NCI-H510A (cell line): ENCODE measurements at places on chromosomes 6 and 20.

GRCh38 chr6:4935486-4935885 is 68.4 kb downstream of the RPP40 start:
- DNase-seq, result no peak

- DNase-seq, result peak; percentile 20
Measured at GRCh38 chr6:134453792-134454510, 136.0 kb upstream of the SGK1 start.

GRCh38 chr6:90537723-90538258 is 49.1 kb downstream of the MAP3K7 start:
- no peak for DNase-seq

DNA sequence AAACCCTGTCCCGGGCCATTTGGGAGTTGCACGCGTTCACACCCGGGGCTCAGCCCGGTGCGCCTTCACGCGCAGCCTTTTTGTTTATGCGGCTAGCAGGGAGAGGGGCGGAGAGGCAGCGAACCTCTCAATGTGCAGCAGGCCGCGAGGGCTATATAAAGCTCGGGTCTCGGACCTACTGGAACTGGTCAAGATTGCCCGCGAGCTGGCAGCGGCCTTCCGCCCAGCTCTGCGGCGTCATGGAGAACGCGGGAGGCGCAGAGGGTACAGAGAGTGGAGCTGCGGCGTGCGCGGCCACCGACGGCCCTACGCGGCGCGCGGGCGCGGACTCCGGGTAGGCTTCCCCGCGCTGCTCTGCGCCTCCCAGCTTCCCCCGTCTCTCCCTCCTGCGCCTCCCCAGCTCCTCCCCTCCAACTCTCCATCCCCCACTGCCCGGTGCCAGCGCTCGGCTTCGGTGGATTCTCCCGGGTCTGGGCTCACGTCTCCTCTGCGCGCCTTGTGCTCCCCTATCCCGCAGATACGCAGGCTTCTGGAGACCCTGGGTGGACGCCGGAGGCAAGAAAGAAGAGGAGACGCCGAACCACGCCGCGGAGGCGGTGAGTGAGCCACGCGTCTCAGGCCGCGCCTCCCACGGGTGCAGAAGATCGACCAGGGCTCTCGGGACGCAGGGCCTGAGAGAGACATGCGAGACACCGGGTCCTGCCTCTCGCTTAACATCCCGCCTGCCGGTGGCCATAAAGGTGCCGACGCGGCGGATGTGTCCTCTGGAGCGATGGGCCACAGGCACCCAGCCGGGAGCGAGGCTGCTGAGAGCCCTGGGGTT is at the start of gene RIPPLY2:
RIPPLY2 (plus strand) TSS at position 183 of the 823 bp plus-strand sequence; CDS start at position 240, 57 bp downstream.
- peak; percentile 45 for DNase-seq

GRCh38 chr6:12544821-12545565 is 171.6 kb upstream of the PHACTR1 start:
- no peak for DNase-seq

GRCh38 chr6:13673825-13674444 is 37.7 kb downstream of the RANBP9 start:
- no peak for DNase-seq

GRCh38 chr6:98832284-98833056 is 1.9 kb upstream of the POU3F2 start:
- no peak for DNase-seq

GRCh38 chr20:36116807-36117441 is 37.6 kb upstream of the EPB41L1 start:
- DNase-seq, result no peak

- peak; percentile 31 for DNase-seq
Measured at GRCh38 chr20:63979557-63980316, at the start of gene SAMD10. Gene SAMD10, minus strand, starts transcription at chr20:63979642. Its CDS starts 175 bp downstream, at chr20:63979467.

DNA sequence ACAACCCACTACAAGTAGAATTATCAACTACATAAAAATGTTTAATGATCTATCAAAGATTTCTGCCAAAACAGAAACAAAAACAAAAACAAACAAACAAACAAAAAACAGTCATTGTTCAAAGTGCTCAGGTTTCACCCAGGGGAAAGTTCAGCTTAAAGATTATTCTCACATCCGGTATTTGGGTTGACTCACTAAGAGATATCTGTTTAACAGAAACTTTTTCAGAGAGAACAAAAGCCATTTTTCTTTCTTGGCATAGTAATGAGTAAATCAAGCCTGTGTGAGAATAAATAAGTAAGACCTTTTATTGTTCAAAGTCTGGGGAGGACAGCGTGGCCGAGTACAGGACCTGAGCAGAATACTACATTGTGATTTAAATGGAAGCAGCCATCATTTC is 143.6 kb downstream of the RCAN2 start:
- DNase-seq, result no peak

GRCh38 chr20:50112512-50113419 is at the start of gene UBE2V1:
Gene UBE2V1, minus strand, starts transcription at chr20:50113150. Its CDS starts 22 bp downstream, at chr20:50113128.
- DNase-seq, result peak; percentile 82

GRCh38 chr6:50330347-50330746 is 280.6 kb upstream of the DEFB112 start:
- DNase-seq, result no peak

DNA sequence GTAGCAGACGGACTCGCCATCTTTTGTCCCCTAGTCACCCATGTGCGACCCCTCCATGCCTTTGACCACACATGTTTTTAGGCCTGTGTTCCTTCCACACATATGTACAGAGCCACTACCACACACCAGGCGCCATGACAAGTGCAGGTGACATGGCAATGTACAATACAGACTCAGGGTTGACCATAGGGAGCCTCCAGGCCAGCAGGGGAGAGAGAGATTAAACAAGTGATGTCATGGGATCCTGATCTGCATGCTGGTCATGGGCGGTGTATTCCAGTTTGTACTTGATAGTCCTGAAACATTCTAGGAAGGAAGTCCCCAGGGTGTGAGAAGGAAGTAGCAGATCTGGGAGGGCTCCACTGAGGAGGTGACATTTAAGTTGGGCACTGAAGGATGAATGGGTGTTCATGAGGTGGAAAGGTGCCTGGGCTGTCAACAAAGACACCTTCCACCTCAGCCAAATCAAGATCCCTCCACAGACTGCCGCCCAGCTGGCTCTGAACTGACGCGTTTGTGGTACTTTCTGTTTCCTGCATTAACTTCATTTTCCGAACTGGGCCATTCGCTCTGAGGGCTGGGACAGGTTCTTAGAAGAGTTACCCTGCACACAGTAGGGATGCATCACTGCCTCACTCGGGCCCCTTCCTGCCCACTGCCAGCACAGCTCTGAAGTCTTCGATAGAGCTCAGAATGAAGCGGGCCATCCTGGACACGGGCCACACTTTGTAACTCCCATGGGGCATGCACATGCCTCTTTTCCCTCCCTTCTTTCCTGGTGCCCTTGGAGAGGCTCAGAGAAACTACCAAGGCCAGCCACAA is 94.0 kb downstream of the NOL4L start:
- no peak for DNase-seq

GRCh38 chr6:551405-551804 is 105.5 kb downstream of the HUS1B start:
- DNase-seq, result no peak

GRCh38 chr6:167210375-167211294 is 52.9 kb upstream of the GPR31 start:
- no peak for DNase-seq

DNA sequence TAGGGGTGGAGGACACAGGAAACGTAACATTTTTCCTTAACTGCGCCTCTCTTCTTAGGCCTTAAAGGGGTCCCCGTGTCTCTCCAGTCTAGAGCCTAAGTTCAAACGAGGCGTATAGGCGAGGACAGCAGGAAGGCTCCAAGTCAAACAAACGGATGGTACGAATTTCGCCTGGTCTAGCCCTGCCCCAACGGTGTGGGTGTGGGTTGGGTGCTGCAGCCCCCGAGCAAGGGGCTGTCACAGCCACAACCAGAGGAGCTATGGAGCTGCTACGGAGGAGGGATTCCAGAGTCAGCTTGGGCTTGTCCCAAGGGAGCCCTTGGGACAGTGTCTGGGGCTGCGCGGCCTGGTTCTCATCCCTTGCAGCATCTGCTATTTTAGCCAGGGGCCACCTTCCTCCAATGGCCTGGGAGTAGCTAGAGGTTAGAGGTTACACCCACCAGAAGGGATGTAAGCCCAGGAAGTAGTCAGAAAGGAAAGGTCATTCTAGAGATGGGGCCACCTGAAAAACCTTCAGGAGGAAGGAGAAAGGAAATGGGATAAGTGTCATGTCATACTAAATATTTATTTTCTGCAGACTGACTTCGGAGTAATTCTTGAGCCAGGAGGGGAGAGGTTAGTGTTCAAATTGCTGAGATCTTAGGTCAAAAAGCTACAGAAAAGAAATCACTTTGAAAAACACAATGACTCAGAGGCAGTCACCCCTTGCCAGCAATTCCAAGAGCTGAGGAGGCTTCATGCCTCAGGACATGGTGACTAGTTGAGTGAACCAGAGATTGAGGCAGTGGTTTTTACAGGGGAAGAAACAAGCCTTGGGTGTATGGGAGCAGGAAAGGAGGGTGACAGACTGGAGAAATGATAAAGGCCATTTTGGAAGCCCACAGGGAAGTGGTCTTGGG is 21.7 kb downstream of the VPS52 start:
- DNase-seq, result no peak

- DNase-seq, result no peak
Measured at GRCh38 chr6:155274106-155274505, 10.3 kb downstream of the CLDN20 start.

- no peak for DNase-seq
Measured at GRCh38 chr6:111922454-111923297, 49.4 kb upstream of the FYN start.

DNA sequence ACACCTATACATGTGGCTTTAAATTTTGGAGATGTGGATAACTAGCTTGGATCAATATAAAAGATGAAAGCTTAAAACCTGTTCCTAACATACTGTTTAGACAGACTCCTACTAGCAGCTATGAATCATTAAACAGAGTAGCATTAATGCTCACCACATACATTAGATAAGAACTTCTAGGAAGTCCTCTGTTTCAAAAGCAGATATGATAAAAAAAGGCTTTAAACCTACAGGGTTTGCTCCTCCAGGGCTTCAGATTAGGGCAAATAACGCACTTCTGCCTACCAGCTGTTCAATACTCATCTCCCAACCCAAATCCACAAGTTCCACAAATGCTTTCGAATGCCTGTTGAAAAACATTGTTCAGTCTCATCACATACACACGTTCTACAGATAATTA is 1.5 kb downstream of the REPS1 start:
- no peak for DNase-seq

DNA sequence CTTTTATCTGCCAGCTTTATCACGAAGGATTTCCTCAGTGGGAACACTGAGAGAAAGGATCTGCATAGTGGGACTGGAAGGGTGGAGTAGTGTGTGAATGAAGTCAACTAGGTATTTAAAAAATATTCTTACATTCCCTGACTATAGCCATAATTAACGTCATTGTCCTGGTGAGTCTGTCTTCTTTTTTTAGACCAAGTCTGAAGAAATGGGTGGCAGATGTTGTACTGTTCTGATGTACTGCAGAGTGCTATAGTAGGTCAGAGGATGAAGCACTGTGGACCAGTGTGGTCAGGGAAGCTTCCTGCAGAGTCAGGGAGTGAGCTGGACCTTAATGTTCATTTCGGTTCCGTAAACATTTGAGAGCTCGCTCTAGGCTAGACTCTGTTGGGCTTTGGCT is 11.9 kb downstream of the TULP4 start:
- no peak for DNase-seq

- no peak for DNase-seq
Measured at GRCh38 chr6:118320652-118321051, 227.4 kb upstream of the PLN start.

DNA sequence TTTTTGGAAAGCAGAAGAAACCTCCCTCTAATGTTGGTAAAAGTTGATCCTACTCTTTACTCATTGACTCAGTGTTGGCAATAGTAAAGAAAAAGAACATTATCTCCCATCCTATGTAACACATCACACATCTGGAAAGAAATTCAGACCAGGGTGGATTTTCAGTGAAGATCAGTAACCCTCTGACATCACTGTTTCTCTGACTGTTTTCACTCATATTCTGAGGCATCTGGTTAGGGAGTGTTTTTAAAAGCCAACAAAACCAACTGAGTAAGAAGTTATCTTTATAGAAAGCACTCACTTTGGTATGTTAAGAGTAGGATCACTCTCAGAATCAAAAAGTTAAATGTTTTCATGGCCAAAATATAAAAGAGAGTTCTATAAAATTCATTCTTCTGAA is 143.6 kb downstream of the DST start:
- no peak for DNase-seq

- DNase-seq, result no peak
Measured at GRCh38 chr20:59805786-59806577, 127.5 kb downstream of the SYCP2 start.

DNA sequence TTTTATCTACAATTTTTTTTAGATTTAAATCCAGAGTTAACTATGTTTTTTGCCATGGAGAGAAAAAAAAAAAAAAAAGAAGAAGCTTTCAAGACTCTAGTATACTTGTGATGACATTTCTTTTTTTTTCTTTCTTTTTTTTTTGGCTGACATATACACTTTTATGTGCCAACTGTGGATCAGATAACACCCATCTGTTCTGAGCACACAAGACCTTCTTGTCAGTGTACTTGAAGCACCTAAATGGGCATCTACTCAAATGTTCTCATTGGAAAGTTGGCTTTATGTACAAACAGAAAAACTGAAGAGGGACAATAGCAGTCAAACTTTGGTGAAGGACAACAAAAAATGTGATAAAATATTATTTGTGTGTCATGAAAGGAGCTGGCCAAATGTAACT is 904.5 kb downstream of the GRIK2 start:
- DNase-seq, result no peak

GRCh38 chr20:24423390-24424313 is 45.8 kb upstream of the SYNDIG1 start:
- DNase-seq, result no peak

GRCh38 chr6:7899101-7899888 is 11.3 kb downstream of the TXNDC5 start:
- no peak for DNase-seq

- peak; percentile 82 for DNase-seq
Measured at GRCh38 chr20:4161401-4162251, 146.3 kb upstream of the RNF24 start.

- no peak for DNase-seq
Measured at GRCh38 chr20:10646006-10646405, 27.8 kb downstream of the JAG1 start.

DNA sequence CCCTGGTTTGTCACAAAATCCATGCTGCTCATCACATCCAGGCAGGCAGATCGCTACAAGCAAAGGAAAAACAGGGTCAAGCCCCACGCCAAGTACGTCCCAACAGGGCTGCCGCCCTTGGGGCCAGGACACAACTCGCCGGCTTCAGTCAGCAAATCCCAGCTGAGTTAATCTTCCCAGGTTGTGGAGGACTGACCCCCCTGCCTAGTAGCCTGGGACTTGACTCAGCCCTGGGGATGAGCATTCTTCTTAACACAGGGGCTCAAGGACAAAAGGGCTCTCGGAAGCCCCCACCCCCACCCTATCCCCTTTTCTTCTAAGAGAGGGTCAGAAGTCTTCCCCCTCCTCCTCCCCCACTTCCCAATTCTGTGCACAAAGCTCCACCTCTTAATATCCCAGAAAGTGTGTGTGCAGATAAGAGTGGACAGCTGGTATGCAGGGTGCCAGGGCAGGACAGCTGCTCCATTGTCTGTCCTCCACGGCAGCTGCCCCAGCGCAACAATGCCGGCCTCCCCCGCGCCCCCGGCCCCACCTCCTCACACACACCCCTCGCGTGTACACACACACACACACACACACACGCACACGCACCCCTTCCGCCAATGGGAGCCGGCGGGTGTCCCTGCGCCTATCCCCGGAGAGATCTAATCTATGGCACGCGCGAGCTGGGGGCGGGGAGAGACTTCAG is 4.5 kb downstream of the DLL1 start:
- no peak for DNase-seq
